GM10248 (cell line): ENCODE measurements at places on chromosomes 6 and 20.
A peak's percentile ranks its signal among the peaks of the same experiment; 100 is the strongest.

GRCh38 chr20:51470907-51471411, 71.6 kb downstream of the NFATC2 start:
- no peak for DNase-seq

GRCh38 chr6:35044145-35044745, 96.9 kb downstream of the TCP11 start:
- no peak for DNase-seq

DNA sequence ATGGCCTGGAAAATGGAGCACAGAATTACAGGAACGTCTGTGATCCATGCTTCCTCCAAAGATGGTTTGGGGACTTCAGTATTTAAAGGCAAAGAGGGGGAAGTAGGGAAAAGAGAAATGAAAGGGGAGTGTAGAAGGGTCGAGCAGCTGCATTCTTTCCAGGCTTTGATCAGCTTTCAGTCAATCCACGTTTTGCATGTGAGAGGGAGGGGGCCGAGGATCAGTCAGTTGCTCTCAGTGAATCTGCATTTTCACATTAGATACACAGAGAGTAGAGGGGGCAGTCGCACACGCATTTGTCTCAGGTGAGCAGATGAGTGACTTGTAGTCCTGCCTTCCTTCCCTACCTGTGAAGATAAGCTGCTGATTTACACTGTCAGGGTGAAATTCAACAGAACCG, 78.8 kb downstream of the FOXF2 start:
- no peak for DNase-seq

DNA sequence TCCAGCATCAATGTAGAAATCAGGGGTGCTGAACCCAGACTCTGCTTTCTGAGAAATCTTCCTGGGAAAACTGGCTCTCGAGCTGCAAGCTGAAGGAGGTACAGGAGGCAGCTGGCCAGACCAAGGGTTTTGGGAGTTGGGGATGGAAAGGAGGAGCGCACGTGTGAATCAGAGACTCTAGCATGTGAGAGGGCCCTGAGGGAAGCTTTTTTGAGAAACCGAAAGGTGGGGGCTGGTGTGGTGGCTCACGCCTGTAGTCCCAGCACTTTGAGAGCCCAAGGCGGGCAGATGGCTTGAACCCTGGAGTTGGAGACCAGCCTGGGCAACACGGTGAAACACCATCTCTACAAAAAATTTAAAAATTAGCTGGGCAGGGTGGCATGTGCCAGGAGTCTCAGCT, 37.1 kb upstream of the EEF1E1 start:
- DNase-seq = no peak

DNA sequence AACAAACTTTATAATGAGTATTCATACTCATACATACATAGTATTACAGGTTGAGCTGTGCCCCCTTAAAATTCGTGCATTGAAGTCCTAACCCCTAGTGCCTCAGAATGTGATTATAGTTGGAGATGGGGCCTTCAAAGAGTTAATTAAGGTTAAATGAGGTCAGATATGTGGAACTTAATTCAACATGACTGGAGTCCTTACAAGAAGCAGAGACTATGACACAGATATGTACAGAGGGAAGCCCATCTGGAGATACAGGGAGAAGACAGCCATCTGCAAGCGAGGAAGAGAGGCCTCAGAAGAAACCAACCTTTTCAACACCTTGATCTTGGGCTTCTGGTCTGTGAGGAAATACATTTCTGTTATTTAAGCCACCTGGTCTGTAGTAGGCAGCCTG, 536.1 kb upstream of the AGPAT4 start:
- DNase-seq = no peak

GRCh38 chr6:46815130-46815529, 21.9 kb downstream of the MEP1A start:
- no peak for DNase-seq

- peak; percentile 16 for DNase-seq
Measured at GRCh38 chr20:14049111-14049510, 53.8 kb downstream of the MACROD2 start.

DNA sequence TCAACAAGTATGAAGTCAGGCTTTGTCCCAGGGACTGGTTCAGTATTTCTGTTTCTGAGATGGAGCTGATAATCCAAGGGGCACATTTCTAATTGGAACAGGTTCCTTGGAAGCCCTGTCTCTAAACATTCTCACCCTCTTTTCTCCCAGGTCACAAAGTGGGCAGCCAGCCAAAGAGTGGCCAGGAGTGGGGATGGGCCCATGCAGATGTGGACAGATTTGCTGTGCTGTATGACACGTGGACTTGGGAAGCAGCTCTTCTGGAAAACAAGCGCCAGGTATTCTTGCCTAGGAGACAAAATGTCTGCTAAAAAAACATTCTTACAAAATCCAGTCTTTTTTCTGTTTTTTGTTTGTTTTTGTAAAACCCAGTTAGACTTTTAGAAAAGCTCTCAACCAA, 140.2 kb downstream of the CD164 start:
- DNase-seq = no peak

GRCh38 chr6:163793011-163793983, 378.8 kb downstream of the QKI start:
- DNase-seq = peak; percentile 18

DNA sequence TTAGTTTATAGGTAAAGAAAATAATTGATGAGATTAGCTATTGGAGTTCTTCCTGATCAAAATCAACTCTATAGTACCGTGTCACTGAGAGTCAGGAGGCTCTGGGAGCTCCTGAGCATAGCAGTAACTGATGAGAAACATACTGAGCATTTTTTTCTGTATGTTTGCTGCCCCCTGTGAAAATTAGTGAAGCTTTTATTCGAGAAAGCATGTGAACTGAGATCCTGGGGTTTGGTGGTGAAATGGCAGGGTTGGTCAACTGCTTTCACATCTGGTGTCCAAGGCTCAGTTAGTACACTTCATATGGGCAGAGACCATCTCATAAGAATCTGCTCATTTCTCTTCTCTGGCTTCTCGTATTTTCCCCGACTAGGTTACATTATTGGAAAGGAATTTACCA, 4.1 kb upstream of the ABT1 start:
- no peak for DNase-seq

DNA sequence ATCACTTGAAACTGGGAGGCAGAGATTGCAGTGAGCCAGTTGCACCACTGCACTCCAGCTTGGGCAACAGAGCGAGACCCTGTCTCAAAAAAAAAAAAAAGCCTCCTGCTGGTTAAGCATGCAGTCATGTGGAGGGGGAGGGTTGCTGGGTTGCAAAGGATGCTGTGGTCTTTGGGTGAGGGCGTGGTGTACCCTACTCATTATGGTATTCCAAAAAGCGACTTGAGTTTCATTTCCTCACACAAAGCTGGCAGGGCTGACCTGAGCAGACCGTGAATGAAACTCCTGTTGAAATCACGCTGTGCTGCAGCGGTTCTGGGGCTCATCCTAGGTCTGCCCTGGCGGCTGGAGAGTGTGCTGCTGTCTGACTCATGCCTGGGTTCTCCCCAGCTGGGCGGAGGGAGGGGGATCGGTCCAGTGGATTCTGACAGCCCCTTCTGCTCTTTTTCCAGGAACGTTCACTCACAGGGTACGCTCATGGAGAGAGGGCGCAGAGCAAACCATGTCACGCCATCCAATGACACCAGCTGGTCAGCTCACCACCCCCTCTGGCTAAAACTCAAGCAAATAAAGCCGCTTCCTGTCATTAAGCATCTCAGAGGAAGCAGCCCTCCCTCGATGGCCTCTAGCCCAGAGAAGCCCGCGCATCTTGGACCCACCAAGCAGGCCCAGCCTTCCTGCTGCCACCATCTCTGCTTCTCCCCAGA, 166.2 kb downstream of the SCML4 start:
- peak; percentile 67 for DNase-seq

DNA sequence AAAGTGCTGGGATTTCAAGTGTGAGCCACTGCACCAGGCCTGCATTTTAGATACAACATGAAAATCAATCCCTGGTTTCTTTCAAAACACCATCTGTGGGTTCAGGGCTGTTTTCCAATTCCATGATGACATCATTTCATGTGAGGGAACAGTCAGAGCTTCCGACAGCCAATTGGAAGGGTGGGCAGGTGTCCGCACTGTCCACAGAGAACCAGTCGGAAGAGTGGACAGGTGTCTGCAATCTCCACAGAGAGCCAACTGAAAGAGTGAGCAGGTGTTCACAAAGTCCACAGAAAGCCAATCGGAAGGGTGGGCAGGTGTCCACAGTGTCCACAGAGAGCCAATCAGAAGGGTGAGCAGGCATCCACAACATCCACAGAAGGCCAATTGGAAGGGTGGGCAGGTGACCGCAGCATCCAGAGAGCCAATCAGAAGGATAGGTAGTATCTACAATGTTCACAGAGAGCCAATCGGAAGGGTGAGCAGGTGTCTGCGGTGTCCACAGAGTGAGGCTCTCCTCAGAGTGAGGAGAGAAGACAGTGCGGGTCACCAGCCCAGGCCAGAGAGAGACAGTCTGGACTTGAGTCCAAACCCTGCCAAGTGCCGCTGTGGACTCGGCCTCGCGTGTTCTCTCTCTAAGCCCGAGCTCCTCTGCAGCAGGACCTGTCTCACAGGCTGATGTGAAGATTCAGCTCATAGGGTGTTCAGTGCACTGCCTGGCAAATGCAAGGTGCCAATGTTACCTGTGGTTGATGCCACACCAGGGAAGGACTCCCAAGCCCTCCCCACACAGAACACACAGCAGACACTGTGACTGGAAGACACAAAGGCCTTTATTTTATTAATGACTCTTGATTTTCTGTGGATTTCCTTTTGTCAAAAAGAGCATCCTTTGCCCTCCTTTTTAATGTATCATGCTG, 57.3 kb downstream of the DLL1 start:
- DNase-seq = no peak

DNA sequence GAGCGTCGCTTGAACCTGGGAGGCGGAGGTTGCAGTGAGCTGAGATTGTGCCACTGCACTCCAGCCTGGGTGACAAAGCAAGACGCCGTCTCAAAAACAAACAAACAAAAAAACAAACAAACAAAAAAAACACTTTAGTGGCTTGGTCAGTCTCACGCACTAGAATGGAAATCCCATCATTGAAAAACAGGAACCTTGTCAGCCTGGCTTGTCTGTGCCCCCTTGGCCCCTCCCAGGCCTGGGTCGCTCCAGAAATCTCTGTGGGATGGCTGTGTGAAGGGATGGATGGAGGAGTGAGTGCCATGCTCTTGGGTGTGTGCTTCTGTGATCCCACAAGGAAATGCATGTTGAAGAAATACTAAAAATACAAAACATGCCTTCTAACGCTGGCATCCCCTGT, 20.9 kb upstream of the NAA20 start:
- DNase-seq = no peak

GRCh38 chr20:1946762-1947534, 46.9 kb downstream of the PDYN start:
- no peak for DNase-seq

DNA sequence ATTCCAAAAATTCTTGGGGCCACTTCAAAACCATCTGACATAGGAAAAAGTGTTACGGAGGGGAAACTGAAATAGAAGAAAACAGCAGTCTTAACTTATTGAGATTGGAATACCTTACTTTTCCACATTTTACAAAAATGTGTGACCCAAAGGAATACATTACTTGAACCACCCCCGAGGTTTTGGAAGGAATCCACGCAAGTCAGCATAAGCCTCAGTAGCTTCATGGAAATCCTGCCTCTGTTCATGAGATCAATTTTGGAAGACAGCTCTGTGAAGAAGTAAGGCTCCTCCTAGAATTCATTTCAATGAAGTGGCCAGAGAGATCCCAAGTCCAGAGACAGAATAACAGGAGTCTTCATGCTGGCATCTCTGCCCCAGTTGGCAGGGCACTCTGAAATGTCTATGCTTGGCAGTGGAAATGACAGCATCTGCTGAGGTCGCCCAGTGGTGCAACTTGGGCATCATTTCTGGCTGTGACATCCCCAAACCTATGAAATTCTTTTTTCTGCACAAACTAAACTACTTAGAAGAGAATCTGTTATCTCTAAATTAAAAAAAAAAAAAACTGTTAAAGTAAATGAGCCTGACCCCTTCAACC, 132.5 kb downstream of the EPM2A start:
- DNase-seq = no peak

GRCh38 chr6:85192186-85192585, 257.7 kb upstream of the NT5E start:
- DNase-seq = no peak

DNA sequence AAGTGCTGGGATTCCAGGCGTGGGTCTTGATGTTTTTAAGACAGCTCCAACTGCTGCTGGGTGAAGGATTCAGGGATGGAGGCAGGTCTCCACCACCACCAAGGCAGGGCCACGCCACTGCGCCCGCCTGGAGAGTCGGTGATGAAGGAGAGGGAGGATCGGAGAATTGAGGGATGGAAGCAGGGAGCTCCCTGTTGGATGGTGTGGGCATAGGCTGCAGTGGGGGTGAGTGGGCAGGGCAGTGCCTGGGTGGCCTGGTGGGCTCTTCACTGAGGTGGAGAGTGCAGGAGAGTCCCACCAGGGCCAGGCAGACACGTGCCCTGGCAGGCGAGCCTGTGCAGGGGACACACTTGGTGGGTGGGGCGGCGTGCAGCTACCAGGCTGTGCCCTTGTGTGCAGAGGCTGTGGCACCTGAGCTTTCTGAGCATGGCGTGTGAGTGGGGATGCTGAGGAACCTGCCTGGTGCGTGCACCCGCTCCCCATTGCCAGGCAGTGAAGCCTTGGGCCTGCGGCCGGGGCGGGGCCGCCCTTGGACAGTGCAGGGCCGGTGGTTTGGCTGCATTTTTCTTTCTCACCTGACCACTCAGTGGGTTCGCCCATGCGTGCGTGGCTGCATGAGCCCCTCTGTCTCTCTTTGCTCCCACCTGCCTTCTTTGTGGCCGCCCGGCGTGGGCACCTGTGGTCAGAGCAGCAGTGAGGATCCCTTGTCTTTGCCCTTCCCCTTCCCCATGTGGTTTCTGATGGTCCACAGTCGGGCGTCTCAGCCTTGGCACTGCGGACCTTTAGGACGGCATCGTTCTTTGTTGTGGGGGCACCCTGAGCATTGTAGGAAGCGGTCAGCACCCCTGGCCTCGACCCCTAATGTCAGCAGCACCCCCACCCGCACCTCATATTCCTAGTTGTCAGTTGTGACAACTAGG, 11.3 kb downstream of the RBM38 start:
- DNase-seq = no peak

- no peak for DNase-seq
Measured at GRCh38 chr6:98477231-98477630, 357.1 kb upstream of the POU3F2 start.

- no peak for DNase-seq
Measured at GRCh38 chr6:112503091-112503596, 156.0 kb downstream of the RFPL4B start.

- DNase-seq = no peak
Measured at GRCh38 chr6:12584631-12585405, 131.7 kb upstream of the PHACTR1 start.

DNA sequence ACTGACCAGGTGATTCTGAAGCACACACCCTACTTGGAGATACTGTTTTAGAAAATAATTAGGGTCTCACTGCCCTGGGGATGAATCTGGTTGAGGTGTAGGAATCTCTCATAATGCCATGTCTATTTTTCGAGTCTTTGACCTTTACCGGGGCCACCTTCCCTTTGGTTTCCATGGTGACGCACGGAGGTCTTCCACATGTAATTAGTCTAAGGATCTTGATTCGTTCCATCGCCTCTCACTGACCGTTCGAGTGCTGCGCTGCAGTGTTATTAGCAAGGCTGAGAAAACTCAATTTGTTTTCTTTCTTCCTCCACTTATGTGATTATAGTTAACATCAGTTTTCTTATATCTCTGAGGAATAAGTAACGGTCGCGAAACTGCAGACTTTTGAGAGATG, 144.3 kb upstream of the SPACA1 start:
- DNase-seq = no peak
